Lung microvascular endothelial cell (primary cell): ENCODE measurements at places on chromosomes 13 and 19.

GRCh38 chr19:21593934-21594820 is 88.8 kb downstream of the ZNF429 start:
- no peak for DNase-seq

- no peak for DNase-seq
These were observed 289.8 kb upstream of the SOX21 start for GRCh38 chr13:95002126-95002525.

- peak; percentile 58 for DNase-seq
These were observed 13.2 kb upstream of the ASF1B start for GRCh38 chr19:14149509-14149994.

DNA sequence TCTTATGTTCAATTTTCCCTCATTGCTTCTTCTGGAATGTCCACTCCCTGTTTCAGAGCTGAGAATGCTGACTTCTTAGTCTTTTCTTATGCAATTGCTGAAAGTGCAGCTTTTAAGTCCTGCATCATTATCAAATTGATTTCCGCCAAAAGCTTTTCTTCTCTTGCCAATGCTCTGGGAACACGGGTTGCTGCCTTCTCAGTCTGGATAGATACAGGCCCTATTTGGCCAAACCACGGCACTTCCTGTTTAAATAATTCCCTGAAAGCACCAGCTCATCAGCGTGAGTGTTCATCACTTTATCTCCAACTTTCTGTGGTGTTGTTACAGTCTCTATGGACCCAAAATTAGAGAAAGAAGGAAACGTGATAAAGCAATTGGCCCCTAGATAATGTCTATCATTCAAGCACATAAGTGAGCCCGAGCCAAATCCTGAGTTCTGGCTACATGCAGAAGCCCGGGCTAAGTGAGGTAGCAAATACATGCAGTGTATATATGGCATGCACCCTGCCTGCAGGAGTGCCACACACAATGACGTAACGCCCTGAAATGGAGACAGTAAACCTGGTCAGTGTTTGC is 85.7 kb downstream of the CYSLTR2 start:
- DNase-seq: no peak

- no peak for DNase-seq
These were observed 332.1 kb upstream of the DACH1 start for GRCh38 chr13:72198967-72199560.

DNA sequence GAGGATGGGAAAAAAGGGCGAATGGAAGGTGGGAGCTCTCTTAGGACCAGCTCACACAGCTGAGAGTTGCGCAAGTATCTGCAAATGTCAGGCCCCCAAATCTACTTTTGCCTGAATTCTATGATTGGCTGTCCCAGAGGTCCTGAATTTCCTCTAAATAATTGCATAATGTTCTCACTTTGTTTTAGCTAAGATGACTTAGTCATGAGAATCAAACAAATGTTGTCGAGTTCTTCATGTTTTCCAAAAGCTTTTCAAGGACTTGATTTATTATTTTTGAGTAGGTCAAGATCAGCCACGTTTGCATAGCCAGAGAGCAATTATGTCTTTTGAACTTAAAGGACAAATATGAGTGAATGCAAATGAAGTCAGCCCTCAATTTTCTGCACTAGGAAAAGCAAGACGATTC is 246.6 kb upstream of the MAB21L1 start:
- no peak for DNase-seq

GRCh38 chr19:47707135-47707925 is 5.9 kb upstream of the EHD2 start:
- peak; percentile 85 for DNase-seq

DNA sequence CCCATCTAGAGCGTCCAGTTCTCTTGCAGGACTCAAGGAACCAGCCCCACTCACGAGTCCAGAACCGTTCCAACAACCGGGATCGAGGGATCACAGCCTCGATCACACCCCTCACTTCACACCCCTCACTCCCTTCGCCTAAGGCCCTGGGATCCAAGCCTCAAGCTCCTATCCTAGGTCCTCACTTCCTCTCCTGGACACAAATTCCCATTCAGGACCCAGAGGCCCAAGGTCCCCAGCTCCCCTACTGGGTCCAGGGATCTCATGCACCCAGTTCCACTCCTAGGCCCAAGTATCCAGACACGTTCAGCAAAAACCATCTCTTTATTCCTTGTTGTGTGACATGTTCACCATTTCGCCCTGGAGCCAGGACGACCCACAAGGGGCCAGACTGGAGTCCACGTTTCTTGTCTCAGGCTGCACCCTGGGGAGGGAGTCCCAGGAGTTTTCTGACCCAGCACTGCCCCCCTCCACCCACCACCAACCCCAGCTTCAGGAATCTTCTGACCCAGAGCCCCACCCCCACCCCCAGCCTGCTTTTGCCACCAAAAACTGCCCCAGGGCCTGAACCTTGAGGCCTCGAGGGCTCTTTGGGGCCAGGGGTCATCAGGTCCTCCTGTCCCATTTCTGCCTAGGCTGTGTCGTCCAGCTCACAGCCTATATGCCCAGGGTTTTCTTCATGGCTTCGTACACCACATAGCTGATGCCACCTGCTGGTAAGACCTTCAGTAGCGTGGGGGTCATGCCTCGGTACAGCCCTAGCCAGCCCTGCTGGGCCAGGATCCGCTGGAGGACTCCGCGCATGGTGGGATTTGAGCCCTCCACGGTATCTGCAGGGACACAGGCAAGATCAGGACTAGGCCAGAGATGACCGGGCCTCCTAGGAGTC is 1.4 kb upstream of the KHSRP start:
- DNase-seq: no peak

- no peak for DNase-seq
These were observed 899 bp downstream of the GIPC3 start for GRCh38 chr19:3586127-3586626.

GRCh38 chr19:55228015-55228391 is 560 bp downstream of the TMEM86B start:
- DNase-seq: no peak

GRCh38 chr13:108270442-108270841 is 924 bp downstream of the TNFSF13B start:
- DNase-seq: no peak

- DNase-seq: no peak
These were observed 147.9 kb downstream of the PAN3 start for GRCh38 chr13:28286263-28286662.

- DNase-seq: no peak
These were observed 870 bp downstream of the ZNF442 start for GRCh38 chr19:12364391-12365235.

DNA sequence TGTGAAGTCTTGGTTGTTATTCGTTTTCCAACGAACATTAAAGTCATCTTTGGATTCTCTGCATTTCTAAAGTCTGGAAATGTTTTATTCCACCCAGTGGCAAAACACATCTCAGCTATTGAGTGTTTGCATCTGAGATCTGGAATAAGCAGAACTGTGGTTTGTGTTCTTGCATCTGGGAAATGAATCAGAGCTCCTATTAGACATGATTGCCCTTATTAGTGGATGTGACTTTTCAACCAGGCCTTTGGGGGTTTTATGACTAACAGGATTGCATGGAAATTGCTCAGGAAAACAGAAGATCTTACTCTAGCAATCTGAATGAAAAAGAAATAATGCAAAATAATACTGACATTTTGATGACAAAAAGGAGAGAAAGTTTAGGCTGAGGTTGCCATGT is 488.8 kb downstream of the IRS2 start:
- DNase-seq: peak; percentile 36

- peak; percentile 12 for DNase-seq
These were observed 13.1 kb upstream of the ZNF888 start for GRCh38 chr19:52936151-52936953.

- no peak for DNase-seq
These were observed 17.8 kb downstream of the ERCC5 start for GRCh38 chr13:102863590-102863989.
